Skin of body (tissue), 3 donors: ENCODE measurements at places on chromosomes 12 and 14. TPM values are rescaled to one million over a fixed set of nuclear protein-coding genes. Genes with fewer than 3 reads are reported as not detected.

Gene LYZ
- total RNA-seq, result 148 TPM

Gene CCDC197
- not detected for total RNA-seq

Gene HOXC10
- 2.6 TPM for total RNA-seq

Gene CELA1
- total RNA-seq, result not detected

Gene GALNT8
- 2.7 TPM for total RNA-seq
